ENCODE measurements at places on chromosomes 12 and 14.
A peak's percentile ranks its signal among the peaks of the same experiment; 100 is the strongest.

DNA sequence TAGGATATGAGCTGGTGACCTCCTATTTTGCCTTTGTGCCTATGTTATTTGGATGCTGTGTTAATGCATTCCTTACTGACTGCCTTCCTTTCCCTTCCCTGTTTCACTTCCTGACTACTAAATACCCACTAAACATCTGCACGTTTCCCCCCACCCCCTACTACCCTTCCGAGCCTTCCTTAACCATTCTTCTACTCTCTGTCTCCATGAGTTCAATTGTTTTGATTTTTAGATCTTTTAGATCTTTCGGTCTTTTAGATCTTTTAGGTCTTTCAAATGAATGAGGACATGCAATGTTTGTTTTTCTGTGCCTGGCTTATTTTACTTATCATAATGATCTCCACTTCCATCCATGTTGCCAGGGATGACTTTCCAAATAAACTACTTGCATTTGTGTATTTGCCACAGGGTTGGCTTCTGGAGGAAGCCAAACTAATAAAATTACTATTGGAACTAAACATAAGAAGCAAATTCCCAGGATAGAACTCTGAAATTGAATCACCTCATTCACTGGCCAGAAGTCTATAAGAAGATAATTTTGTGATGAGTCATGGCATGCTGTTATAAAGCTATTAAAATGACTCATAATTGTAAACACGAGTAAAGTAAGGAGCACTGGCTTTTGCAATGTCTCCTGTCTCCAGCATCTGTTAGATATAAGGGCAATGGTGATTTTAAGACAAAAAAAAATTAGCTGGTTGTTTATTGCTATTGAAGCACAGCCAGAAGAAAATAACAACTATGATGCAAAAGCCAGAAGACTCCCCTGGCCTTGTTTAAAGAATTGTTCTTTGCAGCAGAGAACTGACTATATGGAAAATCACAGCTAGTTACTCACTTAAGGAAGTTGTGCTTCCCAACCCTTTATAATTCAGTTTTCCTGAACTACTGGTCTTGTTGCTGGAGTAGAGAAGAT is 586.3 kb downstream of the LRFN5 start:
- DNase-seq: peak; percentile 95

DNA sequence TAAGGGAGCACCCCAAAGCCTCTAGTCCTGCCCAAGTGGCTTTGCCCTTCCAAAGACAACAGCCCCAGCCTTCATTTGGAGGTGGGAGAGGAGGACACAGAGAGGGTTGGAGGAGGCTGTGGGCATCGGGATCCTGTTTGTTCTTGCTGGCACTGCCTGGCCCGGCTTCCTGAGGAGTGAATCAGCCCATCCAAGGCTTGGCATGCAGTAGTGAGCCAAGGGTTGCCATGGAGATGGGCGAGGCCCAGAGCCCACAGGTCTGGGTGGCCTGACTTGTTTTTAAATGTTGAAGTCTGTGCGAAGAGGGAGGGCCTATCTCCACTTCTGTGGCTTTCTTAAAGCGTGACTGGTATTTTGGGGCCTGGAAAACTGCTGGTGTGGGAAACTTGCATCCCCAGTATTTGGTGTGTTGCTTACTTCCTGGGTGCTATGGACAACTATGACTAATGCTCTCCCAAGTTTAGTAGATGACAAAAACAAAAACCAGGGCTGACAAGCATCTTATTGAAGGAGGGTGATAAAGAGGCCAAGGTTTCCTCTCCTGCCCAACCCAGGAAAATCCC is 15.8 kb downstream of the CD9 start:
- no peak for DNase-seq

DNA sequence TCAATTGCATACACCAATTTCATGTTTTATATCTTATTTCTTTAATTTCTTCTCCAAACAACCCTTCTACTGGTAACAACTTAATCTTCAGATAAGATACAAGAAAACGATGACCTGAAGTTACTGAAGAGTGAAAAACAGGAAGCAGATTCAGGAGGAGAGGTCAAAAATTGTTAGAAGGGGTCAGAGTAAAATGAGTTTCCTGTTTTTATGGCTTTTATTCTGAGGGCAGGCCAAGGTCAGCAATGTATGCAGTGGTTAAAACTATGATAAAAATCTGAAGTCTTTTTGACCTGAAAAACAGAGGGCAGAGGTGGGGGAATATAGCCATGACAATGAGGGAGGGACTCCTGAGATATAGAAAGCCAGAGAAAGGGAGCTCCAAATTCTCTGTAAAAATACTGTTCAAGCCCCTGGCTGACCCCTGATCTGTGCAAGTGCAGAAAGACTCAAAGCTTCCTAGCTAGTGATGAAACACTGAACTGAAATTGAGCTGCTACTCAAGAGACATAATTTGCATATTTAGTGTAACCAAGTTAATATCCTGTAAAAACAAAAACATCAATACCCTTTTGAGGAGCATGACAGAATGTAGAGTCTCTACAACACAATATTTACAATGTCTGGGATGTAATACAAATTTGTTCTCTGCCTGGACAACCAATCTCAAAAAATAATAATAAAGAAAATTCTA is 514.3 kb upstream of the SEL1L start:
- no peak for DNase-seq

- DNase-seq: no peak
These were observed 2.2 kb downstream of the ENDOU start for GRCh38 chr12:47722941-47723631.

GRCh38 chr12:124452576-124453331 is 114.7 kb downstream of the NCOR2 start:
- DNase-seq: no peak

DNA sequence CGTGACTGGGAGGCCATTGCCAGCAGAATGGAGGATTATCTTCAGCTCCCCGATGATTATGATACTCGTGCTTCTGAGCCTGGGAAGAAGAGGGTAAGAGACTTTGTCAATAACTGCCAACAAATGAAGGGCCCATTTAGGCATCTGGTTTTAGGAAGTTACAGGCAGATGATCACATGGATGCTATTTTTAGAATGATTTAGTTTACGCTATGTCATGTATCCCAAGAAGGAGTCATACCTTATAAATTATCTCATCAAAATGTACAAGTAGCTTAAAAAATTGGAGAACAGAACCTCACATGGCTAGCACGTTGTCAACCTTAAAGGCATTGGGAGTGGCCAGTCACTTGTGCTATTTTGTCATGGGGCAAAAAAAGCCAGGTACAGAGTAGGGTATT is 46.7 kb downstream of the PROX2 start:
- DNase-seq: no peak

DNA sequence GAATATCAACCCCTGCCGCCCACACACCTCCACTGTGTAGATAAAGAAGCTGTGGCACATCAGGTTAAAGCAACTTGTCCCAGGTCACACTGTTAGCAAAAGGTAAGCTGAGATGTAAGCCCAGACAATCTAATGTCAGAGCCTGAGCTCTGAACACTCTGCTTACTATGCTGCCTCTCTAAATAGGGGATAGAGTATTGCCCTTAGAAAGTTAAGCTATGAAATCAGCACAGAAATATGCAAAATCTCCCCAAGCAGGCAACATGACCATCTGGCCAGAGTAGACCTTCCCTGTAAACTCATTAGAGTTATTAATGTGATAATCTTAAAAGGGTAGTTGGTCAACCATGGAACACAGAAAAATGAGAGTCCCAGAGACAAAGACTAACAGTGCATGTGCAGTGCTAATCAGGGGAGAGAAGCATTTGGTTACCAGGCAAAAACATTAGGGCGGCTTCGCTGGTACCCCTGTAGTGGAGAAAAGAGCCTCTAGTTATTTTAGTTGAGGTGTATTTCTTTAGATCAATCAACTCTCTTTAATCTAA is 171.0 kb downstream of the BTG1 start:
- no peak for DNase-seq

DNA sequence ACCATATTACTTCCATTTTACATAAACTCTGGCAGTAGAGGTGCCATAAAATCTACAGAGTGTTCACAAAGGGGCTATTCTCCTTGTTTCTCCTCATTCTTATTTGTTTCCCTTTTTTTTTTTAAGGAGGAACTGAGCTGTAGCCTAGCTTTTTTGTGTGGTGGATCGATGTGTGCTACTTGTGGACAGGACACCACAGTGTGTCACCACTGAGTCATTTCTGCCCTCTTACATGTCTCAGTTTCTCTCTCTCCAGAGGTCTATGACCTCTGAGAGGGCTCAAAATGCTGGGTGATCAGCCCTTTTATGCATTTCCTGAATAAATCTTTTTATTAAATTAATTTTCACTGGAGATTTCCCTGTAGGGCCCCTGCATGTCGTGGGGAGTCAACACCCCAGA is 370.2 kb downstream of the ADGRD1 start:
- no peak for DNase-seq

DNA sequence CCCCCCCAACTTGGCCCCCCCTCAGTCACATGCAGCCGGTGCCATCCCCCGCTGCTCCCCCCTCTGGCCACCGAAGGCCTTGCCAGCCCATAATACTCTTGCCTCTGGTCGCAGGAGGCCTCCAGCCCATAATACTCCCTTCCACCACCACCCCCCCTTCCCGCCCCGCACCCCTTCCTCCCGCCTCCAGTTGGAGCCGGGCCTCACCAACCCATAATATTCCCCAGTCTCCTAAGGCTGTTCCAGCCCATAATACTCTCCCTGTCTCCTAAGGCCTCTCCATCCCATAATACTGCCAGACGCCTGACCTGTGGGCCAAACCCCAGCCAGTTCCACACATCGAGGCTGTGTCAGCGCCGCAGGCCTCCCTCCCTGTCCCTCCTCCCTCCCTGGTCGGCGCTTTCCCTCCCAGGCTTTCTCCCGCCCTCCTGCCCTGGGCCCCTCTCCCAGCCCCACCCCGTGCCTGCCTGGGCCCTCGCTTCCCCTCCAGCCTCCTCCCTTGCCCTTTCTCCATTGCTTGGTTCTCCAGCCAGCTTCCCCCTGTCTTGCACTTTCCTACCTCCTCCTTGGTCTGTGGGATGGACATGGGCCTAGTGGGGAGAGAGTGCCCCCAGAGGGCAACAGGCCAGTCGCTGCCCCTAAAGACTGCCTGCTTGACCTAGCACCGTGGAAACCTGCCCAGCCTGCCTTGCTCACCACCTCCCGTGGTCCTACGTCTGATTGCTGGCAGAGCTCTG is 6.8 kb upstream of the CHD4 start:
- peak; percentile 83 for DNase-seq

DNA sequence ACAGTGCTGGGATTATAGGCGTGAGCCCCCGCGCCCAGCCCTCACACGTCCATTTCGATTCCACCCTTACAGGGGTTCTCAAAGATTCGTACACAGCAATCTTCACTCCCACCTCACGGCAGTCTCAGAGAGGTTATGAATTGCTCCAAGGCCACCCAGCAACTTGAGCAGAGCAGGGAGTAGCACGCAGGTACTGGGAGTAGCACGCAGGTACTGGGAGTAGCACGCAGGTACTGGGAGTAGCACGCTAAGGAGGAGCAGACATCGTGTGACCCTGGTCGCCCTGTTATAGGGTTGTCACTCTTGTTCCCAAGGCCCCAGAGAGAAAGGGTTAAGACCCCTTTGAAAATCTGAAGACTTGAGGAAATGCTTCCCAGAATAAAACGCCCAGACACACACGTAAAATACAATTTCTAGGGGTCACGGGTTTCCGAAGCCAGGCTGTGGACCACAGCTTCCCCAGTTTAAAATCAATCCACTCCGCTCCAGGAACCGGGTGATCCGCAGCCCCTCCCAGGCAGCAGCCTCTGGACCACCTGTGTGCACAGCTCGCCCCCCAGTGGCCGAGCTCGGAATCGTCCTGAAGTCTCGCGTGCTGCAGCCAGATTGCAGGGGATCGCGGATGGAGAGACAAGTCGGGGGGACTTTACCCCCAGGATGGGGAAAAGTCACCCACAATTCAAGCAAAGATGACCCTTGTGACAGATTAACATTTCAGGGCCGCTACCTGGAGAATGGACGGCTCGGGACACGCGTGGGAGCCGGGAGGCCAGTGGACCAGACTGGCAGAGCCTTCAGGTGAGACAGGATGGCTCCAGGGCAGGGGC is 92.0 kb downstream of the SCARB1 start:
- no peak for DNase-seq

GRCh38 chr14:26233118-26233517 is 364.7 kb downstream of the NOVA1 start:
- no peak for DNase-seq

GRCh38 chr12:2477009-2477766 is 317.6 kb upstream of the FKBP4 start:
- DNase-seq: no peak

- DNase-seq: peak; percentile 50
These were observed 30.6 kb downstream of the PPFIBP1 start for GRCh38 chr12:27554421-27555186.

- DNase-seq: no peak
These were observed 343.0 kb downstream of the BMP4 start for GRCh38 chr14:53613404-53614253.

- no peak for DNase-seq
These were observed 98.4 kb upstream of the BTG1 start for GRCh38 chr12:92244036-92244435.

DNA sequence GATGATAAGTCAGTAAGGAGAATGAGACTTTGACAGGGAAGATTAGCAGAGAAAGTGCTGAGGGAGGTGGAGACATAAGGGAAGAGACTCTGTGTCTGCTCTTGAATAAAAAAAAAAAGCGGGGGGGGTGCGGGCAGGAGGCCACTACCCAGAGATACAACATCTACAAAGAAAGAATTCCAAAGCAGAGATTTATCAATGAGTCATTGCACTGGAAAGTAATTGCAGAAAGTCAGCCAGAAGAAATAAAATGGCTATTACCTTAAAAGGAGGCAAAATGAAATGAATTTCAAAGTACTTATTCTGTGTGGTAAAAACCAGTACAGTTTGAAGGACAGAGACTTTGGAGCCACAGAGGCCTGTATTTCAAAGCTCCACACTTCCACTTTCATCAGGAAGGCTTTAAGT is 267.1 kb upstream of the PRKD1 start:
- peak; percentile 95 for DNase-seq

GRCh38 chr12:99732131-99732530 is 84.6 kb downstream of the GARIN6 start:
- DNase-seq: no peak

GRCh38 chr14:83842547-83842946 is 1687.4 kb upstream of the FLRT2 start:
- no peak for DNase-seq

DNA sequence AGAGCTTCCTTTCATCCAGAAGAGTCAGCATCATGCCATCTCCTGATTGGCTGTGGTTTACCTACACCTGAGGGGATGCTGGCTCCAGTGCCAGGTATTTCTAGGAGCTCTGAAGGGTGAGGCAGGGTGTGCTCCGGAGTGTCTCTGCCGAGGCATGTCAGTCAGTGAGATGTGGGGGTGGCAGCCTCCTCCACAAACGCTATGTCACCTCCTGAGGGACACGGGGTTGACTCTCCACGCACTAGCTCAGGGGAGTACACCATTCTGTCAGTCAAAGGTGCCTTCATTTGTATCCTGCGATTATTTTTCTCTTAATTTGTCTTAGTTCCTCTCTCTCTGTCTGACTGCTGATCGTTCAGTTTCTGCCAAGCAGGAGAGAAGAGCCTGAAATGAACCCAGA is 604.5 kb downstream of the VRK1 start:
- no peak for DNase-seq

DNA sequence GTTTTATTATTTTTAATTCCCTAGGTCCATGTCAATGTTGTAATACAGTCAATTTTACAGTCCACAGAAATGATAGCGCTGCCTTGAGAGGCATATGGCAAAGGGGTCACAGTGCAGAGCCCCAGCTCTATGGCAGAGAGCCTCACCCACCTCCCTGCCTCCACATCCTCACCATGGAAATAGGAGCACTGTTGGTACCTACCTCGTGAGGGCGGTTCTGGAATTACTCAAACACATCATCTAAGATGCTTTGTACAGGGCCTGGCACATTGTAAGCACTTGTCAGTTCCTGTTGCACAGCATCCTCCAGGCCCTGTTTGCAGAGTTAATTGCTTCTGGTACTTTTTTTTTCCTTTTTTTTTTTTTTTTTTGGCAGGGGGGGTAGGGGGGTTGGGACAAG is 4.1 kb upstream of the AKAP5 start:
- no peak for DNase-seq

- no peak for DNase-seq
These were observed 12.4 kb downstream of the L2HGDH start for GRCh38 chr14:50299585-50299984.
